ENCODE measurements at places on chromosomes 5 and 9. TPM values are rescaled to one million over a fixed set of nuclear protein-coding genes. Genes with fewer than 3 reads are reported as not detected.

The MYOT gene
- total RNA-seq = 2.9 TPM

DNA sequence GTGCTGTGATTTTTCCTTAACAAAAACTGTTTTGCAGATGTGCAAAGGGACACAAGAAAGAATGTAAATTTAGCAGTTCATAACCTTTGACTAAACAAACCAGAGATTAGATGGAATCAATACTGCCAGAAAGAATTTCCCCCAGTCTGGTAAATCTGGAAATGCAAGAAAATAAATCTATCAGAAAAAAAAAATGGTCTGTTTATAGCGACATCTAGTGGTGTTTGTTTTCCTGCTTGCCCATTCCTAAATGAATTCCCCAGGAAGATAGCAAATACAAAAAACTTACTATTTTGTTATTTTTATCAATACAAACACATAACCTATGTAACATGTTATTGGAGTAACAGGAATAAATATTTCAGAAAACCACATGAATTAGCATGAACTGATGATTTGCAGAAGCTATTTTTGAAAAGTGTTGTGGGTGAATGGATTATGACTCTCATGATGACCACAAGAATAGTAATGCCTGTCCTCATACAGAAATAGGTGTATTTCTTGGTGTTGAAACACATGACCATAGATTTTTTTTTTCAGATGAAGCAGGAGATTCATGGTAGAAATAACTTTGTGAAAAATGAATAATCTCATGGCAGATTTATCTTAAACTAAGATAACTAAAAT is 1703.8 kb downstream of the MAT2B start:
- DNase-seq = no peak

DNA sequence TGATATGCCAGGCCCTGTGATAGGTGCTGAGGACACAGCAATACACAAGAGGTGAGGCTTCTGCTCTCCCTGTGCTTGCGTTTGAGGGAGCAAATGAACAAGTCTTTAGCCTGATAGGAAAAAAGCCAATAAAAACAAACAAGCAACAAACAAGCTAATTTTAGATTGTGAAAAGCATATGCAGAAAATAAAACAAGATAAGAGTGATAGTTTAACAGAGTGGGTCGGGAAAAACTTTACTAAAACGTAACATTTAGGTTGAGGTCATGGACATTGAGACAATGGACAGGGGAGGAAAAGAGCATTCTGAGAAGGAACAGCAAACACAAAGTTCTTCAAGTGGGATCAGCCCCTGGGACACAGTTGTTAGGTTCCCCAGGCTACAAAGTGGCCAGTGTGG is 4.3 kb downstream of the SMIM3 start:
- DNase-seq = no peak

DNA sequence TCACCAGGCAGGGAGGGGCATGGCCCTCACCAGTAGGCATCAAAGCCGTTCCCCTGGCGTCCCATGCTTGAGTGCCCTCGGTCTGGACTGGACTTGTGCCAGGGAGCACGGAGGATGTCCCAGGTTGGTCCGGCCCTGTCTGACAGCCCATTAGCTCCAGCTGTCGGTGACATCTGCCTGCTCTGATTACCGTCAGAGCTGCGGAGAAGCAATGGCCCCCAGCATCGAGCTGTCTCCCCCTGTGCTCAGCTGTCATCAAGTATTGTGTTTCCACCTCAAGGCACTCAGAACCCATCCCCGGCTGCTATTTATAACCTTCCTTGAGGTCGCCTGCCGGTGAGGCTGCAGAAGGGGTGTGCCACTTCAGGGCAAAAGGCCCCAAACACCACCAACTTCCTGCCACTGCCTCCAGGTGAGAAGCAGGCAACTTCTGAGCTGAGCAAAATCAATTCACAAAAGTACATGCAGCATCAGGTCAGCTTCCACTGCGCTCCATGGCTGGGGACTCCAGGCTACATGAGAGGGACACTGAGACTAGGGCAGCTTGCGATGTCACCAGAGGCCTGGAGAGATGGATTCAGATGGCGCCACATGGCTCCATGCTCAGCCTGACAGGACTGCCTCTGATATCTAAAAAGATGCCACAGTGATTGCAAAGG is 142.7 kb downstream of the C5orf15 start:
- no peak for DNase-seq

DNA sequence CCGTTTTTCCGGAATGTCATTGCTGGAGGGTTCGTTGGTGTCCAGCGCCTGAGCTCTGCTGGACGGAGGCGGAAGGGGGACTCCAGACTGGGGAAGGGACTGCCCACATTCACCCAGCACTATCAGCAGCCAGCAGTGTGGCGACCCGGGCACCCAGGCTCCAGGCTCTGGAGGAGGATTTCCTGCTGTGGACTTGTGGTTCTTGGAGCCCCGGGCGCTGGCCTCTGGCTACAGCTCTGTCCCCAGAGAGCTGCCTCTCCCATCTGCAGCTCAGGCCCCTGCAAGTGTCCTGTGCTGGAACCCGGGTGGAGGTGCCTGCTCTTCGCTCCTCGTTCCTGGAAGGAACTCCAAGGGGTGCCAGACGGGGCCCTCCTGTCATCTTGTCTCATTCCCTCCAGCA is 152.6 kb downstream of the RGS3 start:
- no peak for DNase-seq

- peak; percentile 25 for DNase-seq
Observed at GRCh38 chr5:158812408-158812807, 287.3 kb downstream of the EBF1 start.

DNA sequence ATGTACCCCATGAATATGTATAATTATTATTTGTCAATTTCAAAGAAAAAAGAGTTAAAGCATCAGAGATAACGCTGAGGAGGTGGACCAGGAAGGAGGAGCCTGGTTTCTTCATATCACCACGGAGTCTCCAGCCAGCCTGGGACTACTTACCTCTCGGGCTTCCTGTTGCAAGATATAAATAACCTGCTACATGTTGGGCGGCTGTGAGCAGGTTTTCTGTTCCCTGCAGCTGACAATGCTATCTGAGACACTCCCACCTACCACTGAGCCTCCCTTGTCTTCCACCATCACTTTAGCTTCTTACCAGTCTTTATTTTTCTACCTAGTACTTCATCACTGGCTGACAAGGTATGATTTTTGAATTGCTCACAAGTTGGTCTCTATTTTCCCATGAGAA is 102.7 kb upstream of the CPEB4 start:
- no peak for DNase-seq

DNA sequence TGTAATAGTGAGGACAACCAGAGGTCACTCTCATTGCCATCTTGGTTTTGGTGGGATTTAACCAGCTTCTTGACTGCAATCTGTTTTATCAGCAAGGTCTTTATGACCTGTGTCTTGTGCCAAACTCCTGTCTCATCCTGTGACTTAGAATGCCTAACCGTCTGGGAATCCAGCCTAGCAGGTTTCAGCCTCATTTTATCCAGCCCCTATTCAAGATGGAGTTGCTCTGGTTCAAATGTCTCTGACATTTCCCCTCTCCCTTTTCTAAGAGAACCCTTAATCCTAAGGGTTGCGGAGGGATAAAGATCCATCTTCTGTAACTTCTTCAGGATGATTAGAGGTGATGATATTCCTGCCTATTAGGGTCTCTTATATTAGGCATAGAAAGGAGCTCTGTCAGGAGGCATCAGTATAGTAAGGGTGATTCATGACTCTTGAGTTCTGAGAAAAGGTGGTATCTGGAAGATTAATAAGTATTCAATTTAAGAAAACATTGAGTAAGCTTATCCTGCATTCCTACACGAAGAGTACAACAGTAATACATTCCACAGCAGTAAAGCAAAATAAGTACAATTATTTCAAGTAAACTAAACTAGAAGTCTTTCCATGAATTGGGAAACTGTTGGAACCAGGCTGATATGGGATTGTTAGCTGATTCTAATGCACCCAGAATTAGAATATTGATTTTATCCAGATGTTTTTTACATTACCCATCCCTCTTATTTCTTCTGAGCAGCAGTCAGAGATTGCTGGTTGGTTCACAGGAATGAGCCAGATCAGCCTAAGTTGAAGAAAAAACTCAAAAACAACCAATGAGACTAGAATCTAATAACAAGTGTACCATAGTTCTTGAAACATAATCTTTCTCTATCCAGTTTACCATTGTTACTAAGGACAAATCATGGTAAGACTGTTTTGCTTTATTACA is 39.9 kb downstream of the SHC3 start:
- DNase-seq = no peak

DNA sequence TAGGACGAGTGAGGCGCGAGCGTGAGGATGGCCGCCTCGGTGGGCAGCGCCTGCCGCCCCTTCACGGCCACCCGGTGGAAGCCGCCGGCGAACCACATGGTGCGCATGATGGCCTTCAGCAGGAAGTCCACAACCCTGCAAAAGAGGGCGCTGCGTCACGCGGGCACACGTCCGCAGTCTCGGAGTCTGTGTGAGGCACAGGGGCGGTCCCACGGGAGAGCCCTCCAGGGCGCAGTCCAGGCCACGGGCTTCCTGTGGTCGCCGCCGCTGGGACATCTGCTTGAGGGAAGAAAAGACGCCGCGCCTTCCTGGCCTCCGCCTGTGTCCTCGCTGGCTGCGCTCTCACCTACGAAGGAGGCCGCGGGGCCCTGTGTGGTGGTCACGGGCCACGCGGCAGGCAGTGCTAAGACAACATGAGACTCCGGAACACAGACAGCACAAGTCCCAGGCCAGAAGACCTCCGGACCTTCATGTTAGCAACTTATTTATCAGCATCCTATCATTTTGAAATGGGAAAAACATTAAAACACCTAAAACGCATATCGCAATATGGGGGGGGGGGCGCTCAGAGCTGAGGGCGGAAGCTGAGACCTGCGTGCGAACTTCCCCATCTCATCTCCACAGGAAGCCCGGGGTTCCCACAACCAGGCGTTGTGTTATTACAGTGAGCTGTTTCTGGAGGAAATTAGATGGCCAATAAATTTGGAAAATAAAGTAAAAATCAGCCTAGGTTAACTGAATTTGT is 28.8 kb downstream of the LPCAT1 start:
- DNase-seq = peak; percentile 65

The RELL2 gene
- 9.0 TPM for total RNA-seq

GRCh38 chr5:4700069-4700468 is 440.1 kb upstream of the ADAMTS16 start:
- no peak for DNase-seq

The NXNL2 gene
- not detected for total RNA-seq

The CBY3 gene
- total RNA-seq = not detected

DNA sequence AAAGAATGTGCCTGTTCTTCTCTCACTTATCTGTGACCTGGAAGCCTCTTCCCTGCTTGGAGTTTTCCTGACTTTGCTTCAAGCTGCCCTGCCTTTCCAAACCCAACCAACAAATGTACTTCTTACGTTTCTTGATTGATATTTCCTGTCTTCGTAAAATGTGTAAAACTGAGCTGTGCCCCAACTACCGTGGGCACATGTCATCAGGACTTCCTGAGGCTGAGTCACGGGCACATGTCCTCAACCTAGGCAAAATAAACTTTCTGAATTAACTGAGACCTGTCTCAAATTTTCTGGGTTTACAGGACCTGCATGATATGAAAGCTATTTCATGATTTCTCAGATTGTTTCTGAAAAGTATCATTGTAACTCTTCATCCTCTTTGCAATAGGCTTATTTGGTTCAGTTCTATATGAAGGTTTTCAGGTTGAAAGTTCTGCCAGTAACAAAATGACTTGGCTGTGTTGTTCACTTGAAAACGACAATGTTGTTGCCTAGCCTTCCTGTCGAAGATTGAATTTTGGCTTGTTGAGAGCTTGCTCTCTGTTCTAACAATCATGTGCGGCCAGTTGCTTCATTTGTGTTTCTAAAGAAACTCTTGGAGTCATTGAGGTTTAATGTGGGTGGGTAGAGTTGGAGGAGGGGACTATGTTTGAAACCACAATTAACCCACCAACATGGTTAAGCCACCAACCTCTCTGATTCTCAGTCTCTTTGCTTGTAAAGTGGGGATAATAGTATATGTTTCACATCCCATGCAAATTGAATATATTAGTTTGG is 145.6 kb downstream of the FBXL7 start:
- DNase-seq = no peak

- DNase-seq = no peak
Observed at GRCh38 chr5:172583931-172584511, 57.0 kb upstream of the NEURL1B start.

- no peak for DNase-seq
Observed at GRCh38 chr5:149740341-149740740, 10.2 kb downstream of the PPARGC1B start.

- DNase-seq = peak; percentile 72
Observed at GRCh38 chr5:157540707-157541446, 34.7 kb downstream of the ADAM19 start.

GRCh38 chr5:81751836-81752643 is 1.1 kb upstream of the SSBP2 start:
- DNase-seq = no peak

- DNase-seq = no peak
Observed at GRCh38 chr5:15384176-15384575, 115.8 kb upstream of the FBXL7 start.

GRCh38 chr9:108761655-108762347 is 94.0 kb downstream of the ACTL7B start:
- DNase-seq = peak; percentile 61

The DOCK2 gene
- 8.3 TPM for total RNA-seq

The ACTBL2 gene
- total RNA-seq = not detected

- DNase-seq = no peak
Observed at GRCh38 chr5:125032286-125032685, 285.8 kb upstream of the ZNF608 start.

- DNase-seq = no peak
Observed at GRCh38 chr9:18920141-18921084, 112.6 kb downstream of the SAXO1 start.

The CDX1 gene
- total RNA-seq = 368 TPM

The KIF12 gene
- total RNA-seq = 10.6 TPM

The EGFLAM gene
- 0.41 TPM for total RNA-seq

DNA sequence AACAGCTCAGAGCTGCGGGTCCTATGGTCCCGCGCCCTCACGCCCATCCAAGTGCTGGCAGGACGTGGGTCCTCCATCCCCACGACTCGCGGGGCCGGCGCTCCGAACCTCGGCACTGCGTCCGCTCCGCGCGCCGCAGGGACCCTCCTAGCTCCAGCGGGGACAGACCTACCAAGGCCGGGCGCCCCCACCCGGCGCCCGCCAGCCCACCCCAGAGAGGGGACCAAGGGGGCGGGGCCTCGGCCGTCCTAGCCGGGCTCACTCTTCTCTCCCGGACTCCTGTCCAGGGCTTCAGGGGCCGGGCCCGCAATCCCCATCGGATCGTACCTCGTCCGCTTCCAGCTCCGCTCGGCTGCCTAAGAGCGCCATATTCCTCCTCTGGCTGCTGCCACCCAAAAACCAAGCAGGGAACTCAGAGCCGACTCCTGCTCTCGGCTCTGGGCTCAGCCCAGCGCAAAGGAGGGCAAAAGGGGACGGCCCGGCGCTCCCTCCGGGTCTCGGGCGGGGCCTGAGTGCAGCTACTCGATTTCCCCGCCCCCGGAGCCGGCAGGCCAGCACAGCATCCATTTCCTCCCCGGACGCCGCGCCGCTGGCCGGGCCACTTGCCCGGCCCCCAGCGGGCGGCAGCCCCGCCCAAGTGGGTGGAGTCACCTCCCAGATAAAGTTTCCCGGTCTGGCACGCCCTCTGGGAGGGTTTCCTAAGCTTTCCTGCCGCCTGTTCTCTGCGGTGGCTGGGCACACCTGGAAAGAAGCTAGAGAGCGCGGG is at the start of gene TTC39B:
TSS of gene TTC39B (minus strand) at position 460 of the 766 bp plus-strand sequence. CDS start at position 369, 91 bp downstream.
- peak; percentile 96 for DNase-seq

The MARCHF11 gene
- not detected for total RNA-seq
